ENCODE measurements at places on chromosomes 3 and 15.

GRCh38 chr3:128349963-128350599 is 116.6 kb downstream of the DNAJB8 start:
- DNase-seq = no peak

DNA sequence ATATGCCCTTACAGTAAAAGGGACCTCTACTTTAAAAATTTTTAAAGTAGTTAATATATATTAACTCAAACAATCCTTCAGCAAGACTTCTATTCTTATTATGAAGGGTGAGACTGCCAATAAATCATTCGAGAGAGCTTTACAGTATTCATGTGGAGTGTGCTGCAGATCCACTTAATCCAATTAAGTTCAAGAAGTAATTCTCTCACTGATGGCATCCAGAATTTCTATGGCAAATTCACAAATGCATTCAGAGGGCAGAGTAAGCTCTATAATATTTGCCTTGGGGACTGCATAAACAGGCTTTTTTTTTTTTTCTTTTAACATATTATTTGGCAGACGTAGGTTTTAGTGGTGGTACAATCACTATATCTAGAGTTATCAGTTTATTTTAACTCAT is 692.0 kb downstream of the NLGN1 start:
- no peak for DNase-seq

DNA sequence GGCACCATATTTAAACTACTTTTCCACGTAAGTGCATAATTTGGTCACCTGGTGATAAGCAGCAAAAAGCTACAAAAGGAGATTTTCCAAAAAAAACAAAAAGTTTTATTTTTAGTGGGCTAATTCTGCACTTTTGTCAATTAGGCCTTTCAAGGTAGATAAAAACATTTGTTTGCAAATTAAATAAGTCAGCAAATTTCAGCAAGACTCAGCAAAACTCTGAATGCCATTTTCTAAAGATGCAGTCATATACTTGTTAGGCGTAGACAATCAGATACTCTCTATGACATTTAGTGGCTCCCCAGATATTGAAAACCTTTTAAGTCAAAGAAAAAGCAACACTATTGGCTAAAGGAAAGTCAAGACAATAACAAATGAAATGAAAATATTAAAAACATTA is 400.2 kb upstream of the GOLIM4 start:
- no peak for DNase-seq

DNA sequence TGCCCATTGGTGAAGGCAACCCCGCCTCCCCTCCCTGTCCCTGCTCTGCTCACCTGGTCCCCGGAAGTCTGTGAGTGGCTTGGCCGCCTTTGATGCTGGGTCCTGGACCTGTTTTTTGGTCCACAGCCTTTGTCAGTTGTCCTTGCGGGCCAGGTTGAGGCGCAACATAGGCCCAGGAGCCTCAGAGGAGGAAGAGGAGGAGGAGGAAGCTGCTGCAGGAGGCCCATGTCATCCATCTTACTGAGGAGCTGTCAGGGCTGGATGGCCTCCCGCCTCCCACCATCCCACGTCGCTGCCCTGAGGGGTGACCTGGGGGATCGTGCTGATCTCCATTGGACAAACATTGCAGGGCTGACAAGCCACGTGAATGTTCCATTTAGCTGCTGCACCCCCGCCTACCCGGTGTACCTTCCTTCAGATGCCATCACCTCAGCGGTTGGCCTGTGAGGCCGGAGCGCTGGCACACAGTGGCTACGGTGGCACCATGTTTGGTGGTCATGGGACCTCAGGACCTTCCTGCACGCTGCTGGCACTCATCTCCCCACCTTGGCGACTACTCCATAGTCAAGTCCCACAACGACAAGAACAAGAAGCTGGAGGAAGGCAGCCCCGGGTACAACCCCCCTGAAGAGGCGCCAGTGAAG is 106.3 kb downstream of the SMAD6 start:
- DNase-seq = no peak

DNA sequence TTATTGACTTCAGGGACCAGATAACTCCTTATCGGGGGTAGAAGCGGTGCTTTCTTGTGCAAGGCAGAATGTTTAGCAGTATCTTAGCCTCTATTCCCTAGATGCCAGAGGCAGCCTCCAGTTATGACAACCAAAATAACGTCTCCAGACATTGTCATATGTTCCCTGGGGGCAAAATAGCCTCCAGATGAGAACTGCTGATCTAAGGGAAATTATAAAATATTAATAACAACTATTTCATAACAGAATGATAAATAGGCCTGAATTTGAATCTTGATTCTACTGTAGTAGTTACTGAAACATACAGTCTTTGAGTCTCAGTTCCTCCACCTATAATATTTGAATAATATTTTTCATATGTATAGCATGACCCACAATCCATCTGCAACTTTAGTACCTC is 1431.3 kb downstream of the ZPLD1 start:
- no peak for DNase-seq

DNA sequence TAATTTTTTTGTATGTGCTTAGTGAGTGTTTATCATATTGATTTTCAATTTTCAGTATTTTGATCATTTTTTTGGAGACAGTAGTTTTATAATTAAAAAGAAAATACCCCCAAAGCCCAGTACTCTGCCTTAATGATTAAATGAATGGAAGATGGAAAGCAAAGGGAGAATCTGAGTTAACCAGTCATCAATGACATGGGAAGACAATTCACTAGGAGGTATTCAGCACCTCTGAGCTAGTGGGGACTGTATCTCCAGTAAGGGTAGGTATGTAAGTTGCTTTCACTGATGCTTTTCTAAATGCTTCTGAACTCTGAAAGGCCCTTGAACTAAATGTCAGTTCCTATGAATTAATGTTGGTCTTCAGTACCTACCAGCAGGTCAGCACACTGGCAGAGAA is 590.4 kb upstream of the DPPA4 start:
- no peak for DNase-seq

DNA sequence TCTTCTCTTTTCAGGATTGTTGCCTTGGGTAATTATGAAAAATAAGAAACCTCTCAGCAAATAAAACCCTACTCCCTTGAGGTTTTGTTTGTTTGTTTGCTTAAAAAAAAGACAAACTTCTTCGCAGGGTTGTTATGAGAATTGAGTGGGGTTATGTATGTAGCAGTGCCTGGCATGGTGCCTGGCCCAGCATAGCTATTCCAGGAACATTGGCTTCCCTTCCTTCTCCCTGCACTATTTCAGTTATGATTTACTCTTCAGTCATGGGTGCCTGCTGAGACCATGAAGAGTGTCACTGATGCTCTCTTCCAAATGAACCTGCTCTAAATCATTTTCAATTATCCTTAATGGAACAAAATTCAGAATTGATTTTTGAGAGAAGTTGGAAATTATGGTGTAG is 283.5 kb upstream of the ROPN1 start:
- no peak for DNase-seq

DNA sequence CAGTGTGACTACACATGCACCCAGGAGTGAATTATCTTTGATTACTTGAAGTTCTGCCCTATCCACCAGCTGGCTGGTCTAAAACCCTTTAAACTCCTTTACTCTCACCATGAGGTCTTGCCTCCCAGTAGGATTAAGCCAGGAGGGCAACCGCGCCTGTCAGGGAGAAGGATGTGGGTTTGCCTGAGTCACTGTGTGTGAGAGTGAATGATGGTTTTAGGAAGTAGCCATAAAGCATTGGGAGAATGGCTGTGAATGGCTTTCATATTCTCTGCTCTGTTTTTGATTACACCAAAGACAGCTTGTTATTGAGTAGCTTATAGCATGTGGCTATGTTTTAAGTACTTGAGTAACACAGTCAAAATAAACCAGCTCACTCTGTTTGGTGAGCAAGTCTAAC is 637.7 kb upstream of the TBL1XR1 start:
- DNase-seq = no peak

- no peak for DNase-seq
Measured at GRCh38 chr15:57017024-57017423, 98.6 kb downstream of the TCF12 start.

DNA sequence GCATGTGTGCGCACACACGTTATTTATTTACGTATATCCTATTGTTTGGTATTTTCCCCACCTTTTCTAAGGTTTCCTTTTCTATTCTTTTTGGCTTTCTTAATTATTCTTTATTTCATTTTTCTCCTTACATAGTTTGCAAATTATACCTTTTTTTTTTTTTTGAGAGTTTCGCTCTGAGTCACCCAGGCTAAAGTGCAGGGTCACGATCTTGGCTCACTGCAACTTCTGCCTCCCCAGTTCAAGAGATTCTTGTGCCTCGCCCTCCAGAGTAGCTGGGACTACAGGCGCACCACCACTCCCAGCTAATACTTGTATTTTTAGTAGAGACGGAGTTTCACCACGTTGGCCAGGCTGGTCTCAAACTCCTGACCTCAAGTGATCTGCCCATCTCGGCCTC is 20.0 kb upstream of the CILP start:
- no peak for DNase-seq

- DNase-seq = no peak
Measured at GRCh38 chr15:40002295-40002694, 36.7 kb downstream of the SRP14 start.

- DNase-seq = no peak
Measured at GRCh38 chr3:9077029-9077428, 113.8 kb upstream of the RAD18 start.

- DNase-seq = no peak
Measured at GRCh38 chr3:61055447-61055846, 195.8 kb downstream of the FHIT start.

DNA sequence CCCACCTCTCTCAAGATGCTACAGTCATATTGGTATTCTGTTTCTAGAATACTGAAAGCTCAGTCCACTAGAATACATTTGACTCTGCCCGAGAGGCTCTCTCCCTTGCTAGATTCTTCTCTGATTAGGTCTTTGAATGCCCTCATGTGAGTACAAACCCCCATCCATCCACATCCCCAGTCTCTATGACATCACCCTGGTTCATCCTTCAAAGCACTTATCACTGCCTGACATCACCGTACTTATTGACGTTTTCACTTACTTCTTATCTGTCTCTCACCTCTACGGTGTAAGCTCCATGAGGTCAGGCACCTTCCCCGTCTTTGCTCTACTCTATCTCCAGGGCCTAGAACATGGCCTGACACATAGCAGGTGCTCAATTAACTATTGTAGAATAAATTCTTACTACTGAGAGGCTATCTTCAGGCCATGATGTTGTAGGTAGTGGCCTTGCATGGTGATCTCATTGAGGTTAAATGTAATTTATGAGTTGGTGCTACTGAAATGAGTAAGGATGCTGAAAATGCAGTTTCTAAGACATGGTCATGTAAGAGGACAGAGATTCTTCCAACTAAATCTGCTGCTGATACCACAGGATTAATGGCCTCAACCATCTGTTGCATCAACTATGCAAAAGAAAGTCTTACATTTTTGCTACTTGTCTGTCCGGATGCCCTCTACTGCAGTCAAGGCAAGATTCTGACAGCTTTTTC is 26.8 kb downstream of the EOGT start:
- no peak for DNase-seq

GRCh38 chr3:12871404-12871983 is 30.1 kb upstream of the RPL32 start:
- no peak for DNase-seq

DNA sequence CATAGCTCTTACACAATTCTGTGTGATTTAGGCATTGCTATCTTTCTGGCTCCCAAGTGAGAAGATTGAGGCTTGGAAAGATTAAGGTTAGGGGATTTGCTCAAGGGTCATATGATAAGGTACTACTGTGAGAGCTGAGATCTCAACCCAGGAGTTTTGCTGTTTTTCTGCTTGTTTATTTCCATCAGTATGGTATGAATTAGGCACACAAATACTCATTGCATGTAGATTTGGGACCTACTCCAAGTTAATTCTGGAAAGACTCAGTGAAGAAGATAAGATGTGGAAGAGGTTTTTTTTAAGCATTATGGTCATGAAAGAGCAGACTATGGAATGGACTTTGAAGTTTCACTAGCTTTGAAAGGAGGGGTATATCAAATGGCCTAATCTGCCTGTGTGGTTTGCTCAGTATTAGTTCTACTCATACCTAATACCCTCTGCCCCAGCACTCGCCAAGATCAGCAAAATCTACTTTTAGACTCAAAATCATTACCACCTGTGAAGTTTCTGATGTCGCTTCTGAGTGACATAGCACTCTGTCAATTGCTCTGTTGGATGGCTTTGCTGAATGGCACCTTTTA is 12.5 kb downstream of the MBNL1 start:
- DNase-seq = no peak

DNA sequence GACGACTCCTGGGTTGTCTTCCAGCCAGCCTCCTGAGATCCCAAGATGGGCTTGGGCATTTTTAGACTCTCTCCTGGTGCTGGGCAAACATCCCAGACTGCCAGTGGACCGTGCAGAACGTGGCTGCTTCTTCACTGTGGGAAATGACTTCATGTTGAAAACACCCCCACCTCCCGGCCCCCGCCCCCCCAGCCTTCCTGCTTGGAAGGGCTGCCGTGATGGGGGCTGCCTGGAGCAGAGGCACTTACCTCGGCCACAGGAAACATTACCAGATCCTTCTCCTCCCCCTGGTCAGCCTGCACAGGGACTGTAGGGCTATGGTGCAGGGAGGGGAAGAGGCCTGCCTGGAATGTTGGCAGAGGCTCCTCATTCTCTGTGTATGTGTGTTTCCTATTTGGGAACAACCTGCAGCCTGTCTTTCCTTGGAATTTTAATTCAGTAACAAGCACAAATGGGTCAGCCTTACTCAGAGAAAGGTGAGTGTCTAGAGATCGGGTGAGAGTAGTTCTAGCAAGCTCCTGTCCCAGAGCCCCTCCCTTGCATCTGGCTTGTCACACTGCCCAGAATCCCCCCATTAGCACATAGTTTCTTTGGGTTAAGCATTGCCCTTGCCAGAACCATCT is 90.8 kb downstream of the ANP32A start:
- DNase-seq = no peak

GRCh38 chr3:59899061-59899460 is 849.2 kb upstream of the CFAP20DC start:
- no peak for DNase-seq

- DNase-seq = no peak
Measured at GRCh38 chr3:172208586-172209332, 169.4 kb downstream of the FNDC3B start.

GRCh38 chr3:158382479-158382878 is 188.5 kb upstream of the MLF1 start:
- no peak for DNase-seq

- DNase-seq = no peak
Measured at GRCh38 chr3:188691665-188692064, 480.1 kb upstream of the TPRG1 start.

- DNase-seq = peak; percentile 47
Measured at GRCh38 chr3:150495563-150496168, 50.6 kb downstream of the SERP1 start.

- no peak for DNase-seq
Measured at GRCh38 chr3:22117751-22118346, 366.8 kb upstream of the ZNF385D start.

GRCh38 chr3:118688396-118688884 is 346.2 kb downstream of the IGSF11 start:
- no peak for DNase-seq

- no peak for DNase-seq
Measured at GRCh38 chr3:184230081-184230602, 757 bp downstream of the VWA5B2 start.

GRCh38 chr3:189169728-189170127 is 2.0 kb upstream of the TPRG1 start:
- no peak for DNase-seq

GRCh38 chr3:124313621-124314020 is 321.7 kb upstream of the ROPN1 start:
- no peak for DNase-seq

- DNase-seq = no peak
Measured at GRCh38 chr3:44223299-44223698, 18.4 kb upstream of the TOPAZ1 start.

- DNase-seq = peak; percentile 15
Measured at GRCh38 chr3:38125305-38126120, 11.4 kb downstream of the ACAA1 start.

- no peak for DNase-seq
Measured at GRCh38 chr3:196706731-196707130, 5.3 kb downstream of the CEP19 start.

- no peak for DNase-seq
Measured at GRCh38 chr15:37933666-37934065, 774 bp upstream of the TMCO5A start.

Measured in naive thymus-derived CD8-positive, alpha-beta T cell (primary cell).